MCF 10A (cell line): ENCODE measurements at places on chromosomes 3 and 15. TPM values are rescaled to one million over a fixed set of nuclear protein-coding genes. Genes with fewer than 3 reads are reported as not detected.

Gene SPINK8
- total RNA-seq = not detected in 2 replicates

Gene PLCB2
- 0.15 and 0.84 TPM in 2 replicates for total RNA-seq

- DNase-seq = no peak
Observed at GRCh38 chr15:23567921-23568320, 2.4 kb downstream of the MKRN3 start.

- DNase-seq = no peak
Observed at GRCh38 chr3:116929505-116930222, 220.1 kb downstream of the TUSC7 start.

DNA sequence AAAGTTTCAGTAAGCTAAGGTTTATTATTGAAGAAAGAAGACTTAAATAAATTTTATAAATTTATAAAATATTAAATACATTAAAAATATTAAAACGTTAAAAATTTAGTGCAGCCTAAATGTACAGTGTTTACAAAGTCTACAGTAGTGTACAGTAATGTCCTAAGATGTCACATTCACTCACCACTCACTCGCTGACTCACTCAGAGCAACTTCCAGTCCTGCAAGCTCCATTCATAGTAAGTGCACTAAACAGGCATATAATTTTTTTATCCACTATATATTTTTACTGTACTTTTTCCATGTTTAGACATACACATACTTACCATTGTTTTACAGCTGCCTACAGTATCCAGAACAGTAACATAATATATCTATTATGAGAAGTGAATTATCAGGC lies 51.5 kb downstream of the TJP1 start:
- DNase-seq = no peak

DNA sequence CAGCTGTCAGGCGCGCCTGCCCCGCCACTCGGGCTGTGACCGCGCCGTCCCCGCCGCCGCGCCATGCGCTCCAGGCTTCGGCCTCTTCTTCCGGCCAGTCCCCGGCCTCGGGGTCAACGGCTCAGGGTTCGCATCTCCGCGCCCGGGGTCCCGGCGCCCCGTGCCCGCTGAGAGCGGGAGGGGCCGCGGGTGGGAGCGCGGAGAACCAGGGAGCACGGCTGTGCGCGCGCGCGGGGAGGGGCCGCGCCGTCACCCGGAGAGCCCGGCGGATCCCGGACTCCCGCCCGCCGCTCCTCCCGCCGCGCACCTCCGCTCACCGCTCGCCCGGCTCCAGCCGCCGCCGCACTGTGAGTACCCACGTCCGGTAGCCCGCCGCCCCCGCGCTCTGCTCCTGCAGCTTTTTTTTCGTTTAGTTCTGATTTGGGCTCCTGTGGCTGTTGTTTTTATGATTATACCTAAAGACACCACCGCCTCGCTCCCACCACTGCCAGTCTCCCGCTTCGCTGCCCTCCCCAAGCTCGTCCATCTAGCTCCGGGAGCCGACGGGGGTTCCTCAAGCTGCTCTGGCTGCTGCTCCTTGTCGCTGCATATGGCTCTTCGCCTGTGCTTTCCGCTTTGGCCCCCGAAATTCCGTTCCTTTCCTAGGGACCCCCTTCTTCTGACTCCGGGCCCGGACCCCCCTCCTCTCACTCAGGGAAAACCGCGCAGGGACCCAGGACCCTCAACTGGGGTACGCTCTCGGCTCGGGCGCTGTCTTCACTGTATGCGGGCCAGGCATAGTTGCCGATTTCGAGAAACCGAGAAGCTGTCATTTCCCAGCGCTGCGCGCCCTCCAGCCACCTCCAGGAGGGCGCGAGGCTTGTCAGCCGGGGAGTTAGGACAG lies 1.8 kb upstream of the SKOR1 start:
- no peak for DNase-seq
